Activated gamma-delta T cell (primary cell): ENCODE measurements at places on chromosomes 4 and X.

GRCh38 chr4:140595065-140595464 is 26.3 kb upstream of the UCP1 start:
- DNase-seq = no peak

DNA sequence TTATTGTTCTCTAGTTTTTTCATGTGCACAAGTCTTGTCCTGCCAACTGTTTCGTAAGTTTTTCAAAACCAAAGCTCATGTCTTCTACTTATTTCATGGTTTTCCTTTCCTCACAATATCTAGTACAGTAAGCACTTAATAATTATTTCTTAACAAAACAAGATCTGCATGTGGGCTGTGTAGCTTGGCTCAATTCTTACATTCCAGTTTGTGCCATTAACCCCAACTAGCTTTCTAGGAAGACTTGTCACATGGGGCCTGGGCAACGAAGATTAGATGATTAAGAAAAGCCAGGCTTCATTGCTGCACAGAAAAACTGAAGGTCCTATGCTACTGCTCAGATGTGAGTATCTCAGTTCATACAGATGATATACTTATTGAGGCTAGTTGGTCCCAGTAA is 155.3 kb upstream of the TEX13A start:
- DNase-seq = no peak

GRCh38 chr4:4559596-4559995 is 17.7 kb upstream of the STX18 start:
- no peak for DNase-seq

DNA sequence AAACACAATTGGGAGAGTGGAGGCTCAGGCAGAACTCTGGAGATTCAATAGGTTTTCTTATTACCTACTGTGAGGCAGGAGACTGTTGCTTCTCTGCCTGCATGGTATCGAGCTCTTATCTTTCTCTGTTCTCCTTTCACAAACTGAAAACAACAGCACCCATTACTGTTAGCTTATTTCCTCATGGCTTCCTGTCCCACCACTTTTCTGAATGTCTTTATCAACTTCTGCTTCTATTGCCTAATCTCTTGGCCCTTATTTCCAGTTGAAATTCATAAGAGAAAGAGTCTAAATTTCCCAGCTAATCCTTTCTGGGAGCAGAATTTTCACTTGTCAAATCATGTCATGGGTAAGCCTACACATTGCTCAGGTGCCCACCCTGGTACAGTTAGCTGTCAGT is 46.8 kb upstream of the NDST3 start:
- DNase-seq = no peak

DNA sequence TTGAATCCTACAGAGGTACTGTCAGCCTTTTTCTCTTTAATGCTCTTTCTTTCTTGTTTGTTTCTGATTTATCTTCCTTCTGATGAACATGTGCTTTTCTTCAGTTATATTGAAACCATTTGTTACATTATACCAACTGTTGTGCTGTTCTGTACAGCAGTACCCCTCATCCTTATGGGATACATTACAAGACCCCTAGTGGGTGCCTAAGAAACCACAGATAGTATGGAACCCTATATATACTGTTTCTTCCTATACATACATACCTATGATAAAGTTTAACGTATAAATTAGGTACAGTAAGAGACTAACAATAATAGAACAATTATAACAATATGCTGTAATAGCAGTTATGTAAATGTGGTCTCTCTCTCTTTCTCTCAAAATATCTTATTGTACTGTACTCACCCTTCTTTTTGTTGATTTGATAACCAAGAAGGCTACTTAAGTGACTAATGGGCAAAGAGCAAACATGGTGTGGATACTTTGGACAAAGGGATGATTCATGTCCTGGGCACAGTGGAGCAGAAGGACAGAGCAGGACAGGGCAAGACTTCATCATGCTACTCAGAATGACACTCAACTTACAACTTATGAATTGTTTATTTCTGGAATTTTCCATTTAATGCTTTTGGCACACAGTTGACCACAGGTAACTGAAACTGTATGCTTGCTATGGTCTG is 10.7 kb upstream of the YIPF7 start:
- DNase-seq = no peak

DNA sequence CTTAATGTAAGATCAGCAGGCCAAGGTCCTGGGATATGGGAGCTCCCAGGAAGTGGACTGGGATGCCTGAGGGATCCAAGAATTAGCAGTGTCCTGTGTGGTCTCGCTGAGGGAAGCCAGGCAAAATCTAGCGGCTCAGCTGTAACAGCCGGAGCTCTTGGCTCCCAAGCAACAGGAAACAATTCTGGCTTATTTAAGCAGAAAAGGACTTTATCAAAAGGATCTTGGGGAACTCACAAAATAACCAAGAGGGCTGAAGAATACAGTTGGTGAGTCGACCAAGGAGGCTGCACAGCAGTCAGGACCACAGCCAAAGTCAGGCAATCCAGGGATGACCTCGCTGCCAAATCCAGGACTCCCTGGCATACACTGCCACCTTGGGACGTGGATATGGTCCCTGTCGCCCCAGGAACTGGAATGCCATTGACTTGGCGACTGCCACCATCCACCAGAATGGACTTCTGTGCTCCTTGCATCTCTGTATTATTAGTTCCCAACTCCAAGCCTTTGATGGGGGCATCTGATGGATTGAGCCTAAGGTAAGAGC is 165.3 kb upstream of the BCOR start:
- DNase-seq = no peak

DNA sequence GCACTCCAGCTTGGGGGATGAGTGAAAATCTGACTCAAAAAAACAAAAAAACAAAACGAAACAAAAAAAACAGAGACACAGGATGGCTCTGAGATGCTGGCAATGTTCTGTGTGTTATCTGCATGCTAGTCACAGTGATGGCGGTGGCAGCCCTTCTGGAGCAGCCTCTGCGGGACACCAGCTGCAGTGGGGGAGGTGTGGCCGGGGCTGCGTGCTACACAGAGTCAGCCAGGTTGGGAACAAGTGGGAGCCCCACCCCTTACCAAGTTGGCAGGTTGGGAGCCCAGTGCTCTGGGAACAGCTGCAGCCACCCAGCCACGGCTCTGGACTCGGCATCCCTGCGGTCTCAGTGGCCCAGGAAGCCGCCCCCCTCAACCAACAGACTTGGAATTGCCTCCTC is 206.5 kb upstream of the ZFP42 start:
- no peak for DNase-seq

DNA sequence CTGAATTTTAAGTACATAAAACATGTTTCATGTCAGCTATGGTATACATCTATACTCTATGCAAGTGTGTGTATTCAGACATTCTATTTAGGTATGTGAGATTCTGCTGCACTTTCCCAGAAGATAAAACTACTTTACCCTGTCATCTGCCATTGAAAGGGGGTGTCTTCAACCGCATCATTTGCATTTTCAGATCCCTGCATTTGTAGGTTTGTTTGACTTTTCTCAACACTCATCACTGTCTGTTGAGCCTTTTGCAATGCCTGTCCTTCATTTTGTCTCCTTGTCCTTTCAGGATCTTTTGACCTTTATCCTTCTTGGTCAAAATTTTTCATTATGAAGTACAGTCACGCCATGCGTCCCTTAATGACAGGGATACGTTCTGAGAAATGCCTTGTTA is 103.5 kb downstream of the TMA16 start:
- no peak for DNase-seq

- no peak for DNase-seq
Observed at GRCh38 chr4:174396599-174397110, 112.9 kb downstream of the CEP44 start.

GRCh38 chrX:154717824-154718223 is 33.1 kb downstream of the GAB3 start:
- DNase-seq = no peak

DNA sequence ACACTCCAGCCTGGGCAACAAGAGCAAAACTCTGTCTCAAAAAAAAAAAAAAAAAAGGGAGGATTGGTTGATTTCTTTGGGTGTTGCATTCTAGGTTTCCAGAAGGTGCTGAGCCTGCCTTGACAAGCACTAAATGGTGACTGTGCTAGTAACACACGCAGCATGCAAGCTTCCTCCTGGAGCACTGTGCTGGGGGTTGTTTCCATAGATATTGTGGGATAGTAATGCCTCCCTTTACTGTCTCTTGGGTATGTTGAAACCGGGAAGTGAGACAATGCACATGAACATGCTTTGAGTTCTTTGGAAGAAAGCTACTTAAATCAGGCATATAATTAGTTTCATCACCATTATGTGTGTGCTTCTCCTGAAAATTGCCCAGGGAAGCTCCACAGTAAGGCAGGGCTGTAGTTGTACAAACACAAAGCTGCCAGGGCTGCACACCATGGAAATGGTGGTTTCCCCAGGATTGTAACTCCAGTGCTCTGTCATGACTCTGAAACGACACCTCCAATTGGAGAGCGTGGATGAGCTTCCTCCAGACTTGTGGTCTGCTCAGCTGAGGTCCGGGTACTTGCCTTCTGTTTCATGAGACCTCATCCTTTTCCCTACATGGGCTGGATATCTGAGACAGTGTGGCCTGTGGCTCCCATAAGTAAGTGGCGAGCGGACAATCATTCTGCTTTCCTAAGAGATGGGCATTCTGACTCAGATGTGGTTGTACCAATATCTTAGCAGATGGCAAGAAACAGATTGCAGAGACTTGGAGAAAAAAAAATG is 31.5 kb upstream of the STOX2 start:
- no peak for DNase-seq

GRCh38 chrX:71533516-71533850 is 579 bp downstream of the OGT start:
- DNase-seq = no peak

DNA sequence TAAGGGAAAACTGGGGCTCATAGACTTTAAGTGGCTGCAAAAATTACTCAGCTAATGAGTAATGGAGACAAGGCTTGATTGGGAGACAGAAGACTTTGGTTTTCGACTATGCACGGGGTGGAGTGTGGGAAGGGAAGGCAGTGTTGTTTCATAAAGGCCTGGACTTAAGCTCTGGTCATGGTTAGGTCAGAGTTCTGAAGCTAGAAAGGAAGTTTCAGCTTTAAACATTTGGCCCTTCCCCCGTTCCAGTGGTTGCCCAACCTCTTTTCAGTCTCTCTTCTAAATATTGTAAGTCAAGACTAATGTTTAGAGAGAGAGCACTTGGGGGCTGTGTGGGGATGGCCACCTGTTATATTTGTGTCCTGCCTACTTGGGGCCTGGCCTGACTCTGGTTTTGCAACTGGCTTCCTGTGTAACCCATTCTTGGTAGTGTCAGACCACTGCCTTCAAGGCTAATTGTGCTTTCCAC is 21.0 kb downstream of the MSN start:
- DNase-seq = no peak

DNA sequence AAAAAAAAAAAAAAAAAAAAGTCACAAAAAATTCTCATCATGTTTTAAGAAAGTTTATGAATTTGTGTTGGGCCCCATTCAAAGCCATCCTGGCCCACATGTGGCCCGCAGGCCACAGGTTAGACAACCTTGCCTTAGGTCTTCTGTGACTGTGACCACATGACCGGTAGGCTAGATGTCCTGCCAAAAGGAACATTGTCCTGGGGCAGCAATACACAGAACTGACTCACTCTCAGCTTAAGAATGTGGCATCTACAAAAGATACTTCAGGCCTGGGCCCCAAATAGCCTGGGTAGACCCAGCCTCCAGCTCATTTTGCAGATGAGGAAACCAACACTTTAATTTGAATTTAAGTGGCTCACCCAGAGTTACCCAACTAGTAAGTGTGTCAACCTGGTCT is 10.0 kb downstream of the AWAT2 start:
- no peak for DNase-seq

- no peak for DNase-seq
Observed at GRCh38 chr4:83605744-83606172, 69.8 kb downstream of the GPAT3 start.

- DNase-seq = no peak
Observed at GRCh38 chr4:56271131-56271530, 116.2 kb downstream of the AASDH start.

DNA sequence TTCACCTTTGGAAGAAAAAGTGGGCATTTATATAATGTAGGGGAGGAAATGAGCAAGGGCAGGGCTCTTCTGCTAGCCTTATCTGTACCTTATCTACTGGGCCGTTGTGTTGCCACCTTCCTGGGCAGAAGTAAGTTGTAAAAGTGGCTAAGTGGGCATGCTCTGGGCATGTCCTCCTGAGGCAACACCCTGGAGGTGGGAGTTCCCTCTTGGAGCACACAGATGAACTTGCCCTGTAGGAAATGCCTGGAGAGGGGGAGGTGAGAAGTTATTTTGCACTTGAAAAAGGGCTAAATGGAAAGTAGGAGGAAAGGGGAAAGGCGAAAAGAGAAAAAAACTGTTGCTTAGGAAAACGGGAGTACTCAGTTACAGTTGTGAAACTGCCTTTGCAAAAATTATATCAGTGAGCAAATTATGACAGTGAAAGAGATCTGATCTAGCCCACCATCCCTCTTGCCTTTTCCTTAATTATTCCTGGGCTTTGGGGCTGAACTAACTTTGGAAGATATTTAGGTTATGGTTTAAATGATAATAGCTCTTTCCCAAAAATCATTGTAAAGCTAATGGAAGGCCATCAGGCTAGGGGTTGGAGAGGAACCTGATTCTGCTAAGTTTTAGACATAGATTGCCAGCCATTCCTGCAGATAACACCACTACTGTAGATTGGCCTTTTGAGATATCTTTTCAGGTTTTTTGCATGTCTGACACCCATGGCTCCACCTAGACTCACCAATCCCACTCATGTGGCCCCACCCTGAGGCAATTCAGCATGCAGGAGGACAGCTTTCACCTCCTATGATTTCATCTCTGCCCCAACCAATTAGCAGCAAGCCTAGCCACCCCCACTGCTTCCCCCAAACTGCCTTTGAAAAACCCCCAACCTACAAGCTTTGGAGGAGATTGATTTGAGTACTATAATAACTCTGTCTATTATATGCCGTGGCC is 20.5 kb upstream of the ZNF81 start:
- DNase-seq = no peak

GRCh38 chr4:118741301-118741855 is 56.2 kb downstream of the METTL14 start:
- DNase-seq = no peak

- no peak for DNase-seq
Observed at GRCh38 chr4:2731907-2732317, 24.2 kb downstream of the TNIP2 start.

DNA sequence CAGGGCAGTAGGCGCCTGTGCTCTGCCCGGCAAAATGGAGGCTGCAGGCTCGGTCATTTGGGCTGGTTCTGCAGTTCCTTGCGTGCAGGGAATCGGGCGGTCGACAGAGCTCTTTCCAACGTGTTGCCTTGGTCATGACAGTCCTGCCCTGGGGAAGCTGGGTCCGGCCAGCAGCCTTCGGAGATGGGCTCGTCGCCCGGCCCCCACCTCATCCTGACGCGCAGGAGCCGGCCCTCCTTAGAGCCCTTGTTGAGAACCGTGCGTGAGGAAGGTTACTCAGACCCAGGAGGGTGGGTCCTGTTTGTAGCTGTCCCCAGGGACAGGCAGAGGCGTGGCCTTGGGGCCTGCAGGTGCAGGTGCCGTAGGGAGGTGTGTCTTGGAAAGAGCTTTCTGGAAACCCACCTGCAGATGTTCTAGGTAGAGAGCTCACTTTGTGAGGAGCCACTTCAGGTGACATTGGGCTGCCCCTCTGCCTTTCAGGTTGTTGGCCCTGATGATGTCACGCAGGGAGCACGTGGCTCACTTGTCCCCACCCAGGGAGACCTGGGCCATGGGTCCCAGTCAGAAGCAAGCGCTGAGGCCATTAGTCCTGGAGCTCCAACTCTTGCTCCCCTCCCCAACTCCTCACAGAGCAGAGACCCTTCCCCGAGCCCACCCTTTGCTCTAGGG is 15.2 kb upstream of the HGFAC start:
- no peak for DNase-seq

GRCh38 chrX:111100191-111100590 is 4.2 kb downstream of the PAK3 start:
- DNase-seq = no peak
